ENCODE measurements at places on chromosomes 4 and X.

- no peak for DNase-seq
These were observed 107.5 kb downstream of the STK32B start for GRCh38 chr4:5158825-5159224.

DNA sequence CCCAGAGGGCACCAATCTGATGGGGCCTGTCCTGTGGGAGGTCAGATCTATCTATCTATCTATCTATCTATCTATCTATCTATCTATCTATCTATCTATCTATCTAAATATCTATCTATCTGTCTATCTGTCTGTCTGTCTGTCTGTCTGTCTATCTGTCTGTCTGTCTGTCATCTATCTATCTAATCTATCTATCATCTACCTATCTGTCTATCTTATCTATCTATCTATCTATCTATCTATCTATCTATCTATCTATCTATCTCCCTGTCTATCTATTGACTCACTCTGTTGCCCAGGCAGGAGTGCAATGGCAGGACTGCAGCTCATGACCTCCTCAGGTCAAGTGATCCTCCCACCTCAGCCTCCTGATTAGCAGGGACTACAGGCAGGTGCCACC is 155.7 kb upstream of the STX18 start:
- no peak for DNase-seq

- no peak for DNase-seq
These were observed 128.0 kb upstream of the ATOH1 start for GRCh38 chr4:93700571-93700970.

- no peak for DNase-seq
These were observed 10.9 kb downstream of the PDHA1 start for GRCh38 chrX:19354625-19355024.

DNA sequence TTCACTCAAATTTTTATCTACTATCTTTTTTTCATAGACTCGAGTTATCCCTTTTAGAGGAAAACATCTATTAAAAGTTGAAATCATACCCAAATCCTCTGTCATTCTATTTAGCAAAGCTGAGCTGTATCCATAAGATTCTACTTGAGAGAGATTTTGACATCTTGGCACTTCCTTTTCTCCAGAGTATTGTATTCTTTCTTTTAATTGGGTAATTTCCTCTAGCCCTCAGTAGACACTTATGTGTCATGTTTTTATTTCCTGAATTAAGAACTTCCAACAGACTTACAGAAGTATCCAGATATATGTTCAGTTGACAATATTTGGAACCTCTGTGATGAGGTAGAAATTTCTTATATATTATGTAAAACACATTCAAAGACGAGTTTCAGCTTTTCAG is 201.6 kb upstream of the NR3C2 start:
- no peak for DNase-seq

DNA sequence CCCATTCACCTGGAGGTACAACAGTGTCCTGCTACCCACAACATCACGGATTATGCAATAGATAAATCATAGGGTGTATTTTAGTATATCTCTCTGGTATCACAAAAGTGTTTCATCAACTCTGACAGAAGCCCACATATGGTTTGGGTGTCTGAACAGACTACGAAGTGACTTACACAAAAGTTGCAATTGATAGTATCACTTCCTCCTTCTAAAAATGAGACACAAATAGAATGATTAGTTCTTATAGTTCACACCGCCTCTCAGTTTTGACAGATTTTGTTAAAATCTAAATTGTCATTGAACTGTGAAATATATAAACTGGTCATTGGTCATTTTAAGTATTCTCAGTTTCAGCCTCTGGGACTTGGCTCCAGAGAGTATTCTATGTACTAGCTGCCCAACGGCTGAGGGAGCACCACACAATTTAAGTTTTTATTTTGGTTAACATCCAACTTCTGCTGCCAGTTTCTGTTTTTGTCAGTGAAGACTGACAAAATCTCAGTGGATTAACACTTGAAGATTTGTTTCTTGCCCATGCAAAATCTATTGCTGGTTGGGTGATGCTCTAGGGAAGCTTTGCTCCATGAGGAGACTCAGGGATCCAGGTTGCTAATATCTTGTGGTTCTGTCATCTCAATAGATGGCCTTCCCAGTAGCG is 113.8 kb upstream of the PUDP start:
- no peak for DNase-seq

DNA sequence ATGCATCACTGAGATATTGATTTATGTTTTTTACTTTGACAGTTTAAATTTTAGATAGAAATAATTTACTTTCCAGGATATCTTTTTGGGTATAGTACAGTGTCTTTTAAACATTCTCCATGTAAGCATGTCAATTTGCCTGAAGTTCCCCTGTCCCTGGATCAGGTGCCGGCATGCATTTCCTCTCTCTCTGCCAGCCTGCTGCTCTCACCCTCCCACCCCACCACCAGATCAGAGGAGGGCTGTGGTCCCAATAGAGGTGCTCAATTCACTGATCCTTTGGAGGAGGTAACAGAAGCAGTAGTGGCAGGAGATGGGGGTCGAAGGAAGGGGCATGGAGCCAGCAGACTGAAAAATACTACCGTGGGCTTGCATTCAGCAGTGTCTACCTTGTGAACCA is 28.3 kb upstream of the DSPP start:
- DNase-seq, result no peak

DNA sequence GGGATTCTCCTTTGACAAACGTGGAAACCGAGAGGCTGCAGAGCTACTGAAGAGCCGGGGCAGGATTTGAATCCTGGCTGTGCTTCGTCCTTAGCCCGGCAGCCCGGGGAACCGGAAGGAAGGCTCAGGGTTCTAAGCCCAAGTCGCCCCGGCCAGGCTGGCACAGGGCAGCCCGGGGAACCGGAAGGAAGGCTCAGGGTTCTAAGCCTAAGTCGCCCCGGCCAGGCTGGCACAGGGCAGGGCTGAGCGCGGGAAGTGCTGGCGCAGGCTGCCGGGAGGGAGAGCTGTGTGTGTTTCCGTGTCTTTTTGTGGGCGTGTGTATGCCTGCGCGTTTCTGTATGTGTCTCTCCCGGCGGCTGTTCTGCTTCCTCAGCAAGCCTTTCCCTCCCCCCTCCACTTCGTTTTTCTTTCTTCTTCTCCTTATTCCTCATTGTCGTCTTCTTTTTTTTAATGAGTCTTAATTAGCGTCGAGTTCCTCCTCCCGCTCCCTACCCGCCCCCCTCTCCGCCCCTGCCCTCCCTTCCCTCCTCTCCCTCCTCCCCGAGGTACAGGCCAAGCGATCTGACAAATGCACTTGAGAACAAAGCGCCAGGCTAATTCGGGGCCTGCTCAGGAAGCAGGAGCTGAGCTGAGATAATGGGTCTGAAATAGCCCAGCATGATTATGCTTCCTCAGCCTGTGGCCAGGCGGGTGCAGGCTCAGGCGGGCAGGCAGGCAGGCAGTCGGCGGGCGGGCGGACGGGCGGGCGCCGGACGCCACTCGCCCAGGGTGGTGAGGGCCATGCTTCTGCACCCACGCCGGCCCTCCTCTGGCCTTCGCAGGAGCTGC is 65.9 kb downstream of the EFNB1 start:
- DNase-seq, result peak; percentile 10

- DNase-seq, result no peak
These were observed 547 bp downstream of the GUCY1A1 start for GRCh38 chr4:155667222-155667567.

- peak; percentile 0 for DNase-seq
These were observed 14.7 kb downstream of the NDP start for GRCh38 chrX:43958529-43958928.

- no peak for DNase-seq
These were observed 5.0 kb upstream of the ZRSR2 start for GRCh38 chrX:15785176-15785750.

GRCh38 chr4:173237152-173237551 is 68.5 kb downstream of the GALNT7 start:
- DNase-seq, result no peak

DNA sequence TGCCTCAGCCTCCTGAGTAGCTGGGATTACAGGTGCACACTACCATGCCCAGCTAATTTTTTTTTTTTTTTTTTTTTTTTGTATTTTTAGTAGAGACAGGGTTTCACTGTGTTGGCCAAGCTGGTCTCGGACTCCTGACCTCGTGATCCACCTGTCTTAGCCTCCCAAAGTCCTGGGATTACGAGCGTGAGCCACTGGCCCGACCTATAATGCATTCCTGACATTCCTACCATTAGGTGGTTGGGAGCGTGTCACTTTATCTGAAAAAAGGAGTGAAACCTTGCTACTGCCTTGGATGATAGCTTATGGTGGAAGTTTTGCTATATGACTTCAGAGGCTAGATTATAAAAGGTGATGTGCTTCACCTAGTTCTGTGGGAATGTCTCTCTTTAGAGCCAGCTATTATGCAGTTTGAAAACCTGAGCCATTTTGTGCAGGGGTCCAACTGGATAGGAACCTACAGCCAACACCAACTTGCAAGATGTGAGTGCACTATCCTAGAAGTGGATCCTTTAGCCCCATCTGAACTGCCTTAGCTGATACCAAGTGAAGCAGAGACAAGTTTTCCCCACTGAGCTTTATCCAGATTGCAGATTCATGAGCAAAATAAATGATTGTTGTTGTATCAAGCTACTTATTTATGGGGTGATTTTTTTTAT is 29.8 kb upstream of the EMCN start:
- DNase-seq, result no peak

DNA sequence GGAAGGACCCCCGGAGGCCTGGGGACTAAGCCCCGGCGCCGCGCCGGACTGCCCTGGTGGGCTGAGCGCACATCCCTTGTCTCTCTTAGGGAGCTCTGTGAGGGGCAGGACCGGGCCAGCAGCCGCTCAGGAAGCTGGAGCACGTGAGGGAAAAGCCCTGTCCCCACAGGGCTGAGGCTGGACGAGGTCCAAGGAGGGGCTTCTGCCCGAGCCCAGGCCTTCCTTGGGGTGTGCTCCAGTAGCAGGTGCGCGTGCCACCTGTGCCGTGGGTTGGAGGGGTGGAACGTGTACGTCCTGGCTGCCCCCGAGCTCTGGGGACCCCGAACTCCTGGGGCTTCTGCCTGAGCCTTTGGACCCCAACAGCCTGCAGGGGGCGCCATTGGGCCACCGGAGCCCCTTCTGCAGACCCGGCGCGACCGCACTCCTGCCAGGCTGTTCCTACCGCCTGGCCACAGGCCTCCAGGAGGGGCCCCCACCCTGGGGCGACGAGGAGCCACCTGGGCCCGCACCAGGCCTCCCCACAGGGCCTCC is 27.2 kb downstream of the TACC3 start:
- peak; percentile 78 for DNase-seq

DNA sequence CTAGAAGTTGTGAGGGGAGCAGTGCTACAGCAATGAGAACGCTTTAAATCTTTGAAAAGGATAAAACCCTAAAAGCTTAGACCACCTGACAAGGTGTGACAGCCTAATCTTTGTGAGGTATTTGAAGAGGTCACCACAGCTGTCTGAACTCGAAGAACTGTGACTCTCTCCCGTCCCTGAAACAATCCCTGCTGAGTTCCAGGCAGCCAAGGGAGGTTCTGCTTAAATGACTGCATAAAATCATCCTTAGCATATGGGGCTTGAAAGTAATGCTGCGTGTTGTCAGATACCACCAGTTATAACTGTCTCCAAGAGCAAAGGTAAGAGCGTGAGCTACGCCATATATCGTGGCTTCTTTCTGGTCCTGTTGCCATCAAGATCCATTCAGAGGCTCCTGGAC is 696.3 kb downstream of the PCDH7 start:
- DNase-seq, result no peak

All from naive thymus-derived CD8-positive, alpha-beta T cell (primary cell).